ENCODE measurements at places on chromosomes 6 and 20.

DNA sequence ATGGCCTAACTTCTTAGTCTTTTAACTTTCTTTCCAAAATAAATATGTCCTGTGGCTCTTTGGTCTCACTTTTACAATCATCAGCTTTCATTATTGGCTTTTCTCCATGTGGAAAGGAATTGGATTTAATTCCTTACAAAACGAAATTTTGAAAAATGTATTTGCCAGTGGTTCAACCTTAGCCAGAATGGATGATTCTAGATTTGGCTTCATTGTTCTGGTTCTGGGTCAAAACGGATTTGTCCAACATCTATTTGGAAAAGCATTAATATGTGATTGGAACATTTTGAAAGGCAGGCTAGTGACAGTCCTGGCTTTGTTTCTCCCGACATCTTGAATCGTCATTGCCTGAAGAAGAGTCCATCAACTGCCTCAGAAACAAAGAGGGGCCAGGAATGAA is 59.2 kb downstream of the TENT5A start:
- H3K27me3 ChIP-seq = no peaks in the 10 kb centered on the region
- no peak overlapping the region for H3K27ac ChIP-seq
- H3K4me3 ChIP-seq = no peak overlapping the region
- no peaks in the 10 kb centered on the region for H3K36me3 ChIP-seq

DNA sequence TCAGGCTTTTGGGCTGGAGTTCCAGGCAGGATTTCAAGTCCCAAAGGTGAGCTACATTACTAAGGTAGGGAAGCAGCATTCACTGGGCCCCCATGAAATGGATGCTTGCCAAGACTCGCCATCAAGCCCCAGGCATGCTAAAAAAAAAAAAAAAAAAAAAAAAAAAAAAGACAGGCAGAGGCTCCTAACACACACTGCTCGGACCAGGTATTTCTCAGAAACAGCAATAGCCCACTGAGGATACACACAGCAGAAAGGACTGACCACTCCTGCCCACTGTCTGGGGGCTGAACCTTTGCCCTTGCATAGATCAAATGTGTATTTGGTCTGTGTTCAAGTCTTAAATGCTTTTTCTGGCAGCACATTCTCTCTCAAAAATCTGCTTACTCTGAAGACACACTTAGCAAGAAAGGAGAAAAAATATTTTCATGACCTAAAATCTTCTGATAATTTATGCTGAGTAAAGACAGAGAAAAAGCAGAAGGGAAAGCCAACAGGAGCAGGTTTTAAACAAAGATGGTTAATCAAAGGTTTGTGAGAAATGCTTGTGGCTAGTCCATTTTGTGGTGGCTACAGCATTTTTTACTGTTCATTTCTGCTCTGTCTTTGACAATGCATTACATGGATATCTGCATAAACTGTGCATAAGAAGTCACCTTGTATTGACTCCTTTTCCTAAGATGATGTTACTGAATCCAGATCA is 37.9 kb upstream of the BEND6 start:
- H3K4me3 ChIP-seq = no peak overlapping the region
- H3K27me3 ChIP-seq = no peaks in the 10 kb centered on the region
- no peak for DNase-seq
- H3K27ac ChIP-seq = no peak overlapping the region
- no peaks in the 10 kb centered on the region for H3K4me1 ChIP-seq
- H3K36me3 ChIP-seq = no peaks in the 10 kb centered on the region

- no peaks in the 10 kb centered on the region for H3K4me1 ChIP-seq
- no peak overlapping the region for H3K27ac ChIP-seq
- peak; percentile 63 for DNase-seq
Measured at GRCh38 chr6:31769684-31770371, 7.3 kb downstream of the VWA7 start.

DNA sequence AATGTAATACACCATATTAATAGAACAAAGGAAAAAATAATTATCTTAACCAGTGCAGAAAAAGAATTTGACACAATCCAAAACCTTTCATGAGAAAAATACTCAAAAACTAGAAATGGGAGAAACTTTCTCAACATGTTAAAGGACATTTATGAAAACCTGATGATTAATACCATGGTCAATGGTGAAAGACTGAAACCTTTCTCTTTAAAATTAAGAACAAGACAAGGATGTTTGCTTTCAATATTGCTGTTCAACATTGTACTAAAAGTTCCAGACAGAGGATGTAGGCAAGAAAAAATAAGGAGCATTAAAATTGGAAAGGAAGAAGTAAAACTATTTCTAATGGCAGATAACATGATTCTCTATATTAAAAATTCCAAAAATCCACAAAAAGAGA is 981.3 kb upstream of the FLRT3 start:
- no peaks in the 10 kb centered on the region for H3K36me3 ChIP-seq
- no peak for DNase-seq
- no peak overlapping the region for H3K4me3 ChIP-seq
- no peaks in the 10 kb centered on the region for H3K27me3 ChIP-seq

DNA sequence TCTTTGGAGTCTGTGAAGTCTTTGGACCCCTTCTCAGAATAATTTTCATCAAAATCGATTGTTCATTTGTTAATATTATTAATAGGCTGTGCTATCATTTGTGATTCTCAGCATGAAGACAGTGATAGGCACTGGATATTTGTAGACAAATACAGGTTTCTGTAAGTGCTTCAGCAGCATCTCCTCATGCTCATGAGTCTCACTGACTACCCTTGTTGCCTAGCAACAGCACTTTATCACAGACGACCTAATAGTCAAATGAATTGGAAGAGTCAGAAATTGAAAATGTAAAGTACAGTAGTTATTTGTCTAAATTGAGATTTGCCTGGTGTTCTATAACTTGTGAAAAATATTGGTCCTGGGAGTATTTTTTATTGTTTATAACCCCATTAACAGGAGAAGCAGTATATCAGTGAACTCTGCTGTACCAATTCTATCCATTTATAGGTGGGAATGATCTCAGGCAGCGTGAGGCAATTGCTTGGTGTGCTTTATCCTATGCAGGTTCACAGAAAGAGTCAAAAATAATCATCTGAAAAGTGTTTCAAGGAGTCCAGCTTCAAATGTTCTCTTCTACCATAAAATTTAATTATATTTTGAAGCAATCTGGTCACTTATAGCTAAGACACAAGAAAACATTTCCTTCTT is 684.6 kb downstream of the RFPL4B start:
- no peaks in the 10 kb centered on the region for H3K27me3 ChIP-seq
- no peaks in the 10 kb centered on the region for H3K36me3 ChIP-seq
- DNase-seq = no peak
- no peak overlapping the region for H3K4me3 ChIP-seq
- H3K4me1 ChIP-seq = no peaks in the 10 kb centered on the region

- DNase-seq = peak; percentile 85
- H3K27ac ChIP-seq = no peak overlapping the region
- no peaks in the 10 kb centered on the region for H3K27me3 ChIP-seq
- no peaks in the 10 kb centered on the region for H3K36me3 ChIP-seq
- peak overlapping the region; percentile 44 for H3K4me3 ChIP-seq
Measured at GRCh38 chr6:34196116-34196832, 40.4 kb upstream of the HMGA1 start.

DNA sequence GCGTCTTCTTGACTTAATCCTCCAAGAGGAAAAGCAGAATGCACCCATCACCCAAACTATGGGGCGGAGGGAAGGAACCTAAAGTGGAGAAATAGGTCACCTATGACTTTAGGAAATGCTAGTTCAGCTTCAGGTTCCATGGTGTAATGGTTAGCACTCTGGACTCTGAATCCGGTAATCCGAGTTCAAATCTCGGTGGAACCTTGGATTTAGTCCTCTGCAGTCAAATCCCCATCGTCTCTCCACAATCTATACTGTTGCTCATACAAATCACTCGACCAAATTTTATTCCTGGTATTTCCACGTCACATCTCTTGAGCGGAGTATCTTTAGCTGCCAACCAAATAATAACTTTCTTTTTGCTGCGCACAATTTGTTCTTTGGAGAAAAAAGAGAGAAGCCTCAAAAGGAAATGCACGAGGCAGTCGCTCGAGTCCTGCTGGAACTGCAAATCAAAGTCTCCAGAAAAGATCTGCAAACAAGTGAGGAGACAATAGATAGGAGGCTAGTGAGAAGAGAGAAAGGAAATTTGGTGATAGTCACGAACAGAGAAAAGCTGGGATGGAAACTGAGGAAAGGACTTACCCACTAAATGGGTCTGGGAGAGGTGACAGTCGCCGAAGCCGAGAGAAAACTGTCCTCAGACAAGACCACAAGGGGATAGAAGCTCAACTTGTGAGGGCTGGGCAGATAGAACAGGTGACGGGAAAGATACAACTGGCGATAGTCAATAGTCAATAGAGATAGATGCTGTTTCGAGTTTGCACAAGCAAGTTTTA is 16.6 kb downstream of the POM121L2 start:
- peak; percentile 91 for DNase-seq
- H3K27me3 ChIP-seq = no peaks in the 10 kb centered on the region
- peaks cover 10% of the 10 kb centered on the region for H3K4me1 ChIP-seq
- H3K36me3 ChIP-seq = no peaks in the 10 kb centered on the region

- no peaks in the 10 kb centered on the region for H3K36me3 ChIP-seq
- no peaks in the 10 kb centered on the region for H3K27me3 ChIP-seq
- no peak overlapping the region for H3K4me3 ChIP-seq
- DNase-seq = peak; percentile 63
- H3K4me1 ChIP-seq = peaks cover 25% of the 10 kb centered on the region
- H3K27ac ChIP-seq = no peak overlapping the region
Measured at GRCh38 chr6:124490122-124490521, 472.1 kb upstream of the RNF217 start.

DNA sequence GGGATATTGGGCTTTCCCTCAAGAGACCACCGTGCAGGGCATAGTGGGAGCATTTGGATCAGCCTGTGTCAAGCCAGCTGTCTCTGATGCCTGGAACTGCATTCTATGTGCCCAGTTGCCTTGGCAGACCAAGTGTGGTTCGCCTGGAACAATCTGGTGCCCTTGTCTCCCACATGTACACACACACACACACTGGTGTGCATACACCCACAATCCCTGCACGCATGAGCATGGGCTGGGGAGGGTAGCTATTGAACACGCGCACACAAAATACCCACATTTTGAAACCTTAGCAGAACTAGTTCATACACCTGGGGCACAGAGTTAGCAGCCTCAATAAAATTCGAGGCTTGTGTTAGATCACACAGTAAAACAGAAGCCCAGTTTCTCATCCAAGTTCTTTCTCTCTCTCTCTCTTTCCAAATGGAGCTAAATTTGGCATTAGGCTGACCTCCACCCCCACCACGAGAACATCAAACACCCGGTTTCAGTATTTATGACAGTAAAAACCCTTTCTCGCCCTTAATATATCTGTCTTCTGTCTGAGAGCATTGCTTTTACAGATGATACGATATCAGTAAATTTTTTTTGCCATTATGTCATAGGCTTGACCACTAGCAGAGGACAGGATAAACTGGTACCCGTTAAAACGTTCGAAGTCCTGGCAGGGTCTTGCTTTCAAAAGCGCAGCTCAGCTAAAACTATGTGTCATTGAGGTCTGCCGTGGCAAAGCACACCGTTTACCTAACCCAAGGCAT is 18.2 kb upstream of the NFATC2 start:
- peaks cover 26% of the 10 kb centered on the region for H3K4me1 ChIP-seq
- peak overlapping the region; percentile 57 for H3K4me3 ChIP-seq
- DNase-seq = no peak

DNA sequence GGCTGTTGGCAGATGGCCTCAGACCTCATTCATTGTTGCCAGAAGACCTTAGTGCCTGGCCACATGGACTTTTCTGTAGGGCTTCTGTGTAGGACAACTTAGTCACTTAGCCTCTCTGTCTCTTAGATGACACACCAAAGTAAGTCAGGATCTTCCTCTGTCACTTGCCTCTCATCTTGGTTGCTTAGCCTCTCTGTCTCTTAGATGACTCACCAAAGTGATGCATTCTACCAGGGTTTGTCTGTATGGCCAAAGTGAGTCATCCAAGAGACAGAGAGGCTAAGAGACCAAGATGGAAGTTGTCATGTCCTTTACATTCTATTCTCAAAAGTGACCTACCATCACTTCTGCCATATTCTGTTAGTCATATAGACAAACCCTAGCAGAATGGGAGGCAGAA is 255.9 kb upstream of the DEFB112 start:
- no peaks in the 10 kb centered on the region for H3K36me3 ChIP-seq
- no peak overlapping the region for H3K4me3 ChIP-seq
- no peak overlapping the region for H3K27ac ChIP-seq

GRCh38 chr6:168133168-168133561 is 54.2 kb upstream of the FRMD1 start:
- H3K36me3 ChIP-seq = no peaks in the 10 kb centered on the region
- H3K27me3 ChIP-seq = no peaks in the 10 kb centered on the region
- DNase-seq = no peak
- no peaks in the 10 kb centered on the region for H3K4me1 ChIP-seq
- H3K4me3 ChIP-seq = no peak overlapping the region
